Kidney (tissue), 22 donors: ENCODE measurements at places on chromosomes 2 and 18. TPM values are rescaled to one million over a fixed set of nuclear protein-coding genes. Genes with fewer than 3 reads are reported as not detected.

GRCh38 chr2:1793868-1794445, 49.6 kb upstream of the PXDN start:
- H3K4me3 ChIP-seq: no peak overlapping the region
- no peaks in the 10 kb centered on the region for H3K36me3 ChIP-seq
- no peaks in the 10 kb centered on the region for H3K4me1 ChIP-seq
- H3K27me3 ChIP-seq: no peaks in the 10 kb centered on the region

DNA sequence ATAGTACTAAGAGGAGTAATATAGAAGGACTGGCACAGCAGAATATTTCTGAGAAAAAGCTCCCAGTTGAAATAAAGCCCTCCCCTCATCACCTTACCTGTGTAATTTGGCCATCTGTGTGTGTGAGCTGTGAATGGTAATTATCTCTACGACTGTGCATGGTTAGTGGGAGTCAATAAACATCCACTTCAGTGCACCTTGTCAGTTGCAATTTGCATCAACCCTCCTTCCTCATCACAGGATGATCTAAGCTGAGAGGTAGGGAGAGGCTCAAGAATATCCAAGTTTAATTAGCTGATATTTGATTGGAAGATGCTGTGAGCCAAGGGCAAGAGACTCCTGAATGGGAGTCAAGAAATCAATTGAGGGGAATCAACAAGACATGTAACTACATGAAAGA, 694.9 kb upstream of the KLHL29 start:
- no peaks in the 10 kb centered on the region for H3K4me1 ChIP-seq
- no peaks in the 10 kb centered on the region for H3K27me3 ChIP-seq
- H3K27ac ChIP-seq: no peak overlapping the region
- no peak for DNase-seq

DNA sequence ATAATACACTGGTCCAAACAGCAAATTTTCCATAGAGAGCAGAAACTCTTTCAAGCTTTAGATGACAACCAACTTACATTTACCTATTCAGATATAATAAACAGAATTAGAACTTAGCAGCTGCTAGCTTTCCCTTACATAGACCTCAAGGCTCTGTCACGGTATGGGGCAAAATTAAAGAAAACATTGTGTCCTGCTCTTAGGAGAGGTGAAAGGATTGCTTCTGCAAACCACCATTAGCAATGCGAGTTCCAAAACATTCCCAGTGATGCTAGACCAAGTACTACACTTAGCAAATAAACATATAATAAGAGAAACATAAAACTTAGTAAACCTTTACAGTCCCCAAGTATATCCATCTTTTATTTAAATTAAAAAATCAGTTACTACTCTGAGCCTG, 183.3 kb downstream of the CAMKMT start:
- no peak overlapping the region for H3K27ac ChIP-seq
- H3K27me3 ChIP-seq: no peaks in the 10 kb centered on the region
- H3K4me3 ChIP-seq: no peak overlapping the region

DNA sequence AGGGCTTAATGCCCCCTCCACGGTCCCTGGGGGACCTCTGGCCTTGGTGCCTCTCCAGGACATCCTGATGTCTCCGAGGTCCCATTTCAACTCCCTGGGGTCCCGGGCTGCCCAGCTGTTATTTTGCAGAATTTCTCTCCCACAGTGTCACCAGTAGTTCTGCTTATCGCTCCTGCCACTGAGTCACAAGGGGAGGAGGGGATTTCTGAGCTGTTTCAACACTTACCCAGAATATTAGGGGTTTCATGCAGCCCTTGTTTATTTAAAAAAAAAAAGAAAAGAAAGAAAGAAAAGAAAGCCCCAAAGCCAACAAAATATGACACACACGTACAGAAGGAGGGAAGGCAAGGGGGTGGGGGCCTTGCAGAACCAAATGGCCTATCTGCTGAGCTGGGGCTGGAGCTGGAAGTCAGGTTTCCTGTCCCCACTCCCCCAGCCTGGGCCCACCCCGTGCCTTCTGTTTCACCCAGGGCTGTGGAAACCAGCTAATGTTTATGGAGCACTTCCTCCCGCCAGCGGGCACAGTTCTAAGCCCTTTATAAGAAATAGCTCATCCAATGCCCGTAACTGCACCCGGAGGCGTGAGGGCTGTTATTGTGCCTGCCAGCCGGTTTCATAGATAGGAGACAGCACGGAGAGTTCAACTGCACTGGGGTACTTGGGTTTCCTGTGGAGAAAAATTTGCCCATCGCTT, 8.4 kb upstream of the ARID5A start:
- peak; percentile 59 for DNase-seq
- no peaks in the 10 kb centered on the region for H3K27me3 ChIP-seq
- peak overlapping the region; percentile 47 for H3K4me3 ChIP-seq
- H3K27ac ChIP-seq: peak overlapping the region; percentile 75
- H3K36me3 ChIP-seq: no peaks in the 10 kb centered on the region
- peaks cover 15% of the 10 kb centered on the region for H3K4me1 ChIP-seq

GRCh38 chr2:239058766-239059165, 210.9 kb downstream of the TWIST2 start:
- H3K27ac ChIP-seq: no peak overlapping the region
- H3K4me1 ChIP-seq: no peaks in the 10 kb centered on the region
- H3K27me3 ChIP-seq: no peaks in the 10 kb centered on the region

GRCh38 chr2:20302019-20302418, 48.6 kb downstream of the PUM2 start:
- peaks cover 2% of the 10 kb centered on the region for H3K4me1 ChIP-seq
- no peaks in the 10 kb centered on the region for H3K27me3 ChIP-seq
- no peak overlapping the region for H3K27ac ChIP-seq
- no peak for DNase-seq
- no peak overlapping the region for H3K4me3 ChIP-seq
- H3K36me3 ChIP-seq: peaks cover 5% of the 10 kb centered on the region

DNA sequence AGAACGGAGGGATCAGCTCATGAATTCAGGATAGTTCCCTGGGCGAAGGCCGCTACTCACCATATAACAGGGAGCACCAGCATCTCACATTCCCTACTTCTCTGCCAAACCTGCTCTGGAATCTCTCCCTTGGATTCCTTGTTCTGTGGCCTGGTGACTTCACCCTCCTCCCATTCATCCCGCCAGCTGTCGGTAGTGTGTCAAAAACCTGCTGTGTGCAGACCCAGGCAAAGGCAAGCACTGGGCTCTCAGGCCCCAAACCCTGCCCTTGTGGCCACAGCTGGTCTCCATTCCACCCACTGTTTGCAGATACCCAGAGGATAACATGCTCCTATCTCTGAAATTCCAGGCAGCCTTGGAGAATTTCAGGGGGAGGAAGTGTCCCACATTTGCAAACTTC, 151.6 kb downstream of the CAPN13 start:
- H3K4me3 ChIP-seq: no peak overlapping the region
- H3K27me3 ChIP-seq: no peaks in the 10 kb centered on the region
- H3K4me1 ChIP-seq: no peaks in the 10 kb centered on the region

DNA sequence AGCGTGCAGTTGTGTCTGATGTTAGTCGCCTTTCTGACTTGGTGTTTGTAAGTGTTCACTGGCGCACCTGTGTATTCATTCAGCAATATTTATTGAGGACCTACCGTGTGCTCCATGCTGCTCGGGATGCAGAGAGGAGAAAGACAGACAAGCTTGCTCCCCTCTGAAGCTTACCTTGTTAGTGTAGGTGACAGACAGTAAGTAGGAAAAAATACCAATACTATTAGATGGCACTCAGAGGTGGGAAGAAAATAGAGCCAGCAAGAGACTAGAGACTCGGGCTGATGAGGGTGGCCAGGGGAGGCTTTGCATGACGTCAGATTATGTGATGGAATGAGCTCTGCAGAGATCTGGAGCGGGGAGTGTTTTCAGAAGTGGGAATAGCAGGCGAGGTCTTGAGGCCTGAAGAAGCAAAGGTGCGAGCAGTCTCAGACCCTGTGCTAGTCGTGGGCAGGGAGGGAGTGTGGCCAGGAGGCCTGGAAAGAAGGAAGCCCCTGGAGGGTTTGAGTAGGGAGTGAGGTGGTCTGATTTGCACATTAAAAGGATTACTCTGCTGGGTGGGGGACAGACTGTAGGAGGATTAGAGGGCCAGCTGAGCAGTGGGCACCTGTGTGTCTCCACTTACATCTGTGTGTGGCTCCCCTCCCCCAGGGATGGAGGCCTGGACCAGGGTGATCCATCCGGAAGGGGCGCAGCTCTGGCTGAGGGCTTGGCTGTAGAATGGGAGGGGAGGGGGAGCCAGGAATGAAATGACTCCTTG, 11.8 kb downstream of the MTCL1 start:
- no peaks in the 10 kb centered on the region for H3K27me3 ChIP-seq
- DNase-seq: no peak
- no peak overlapping the region for H3K27ac ChIP-seq

DNA sequence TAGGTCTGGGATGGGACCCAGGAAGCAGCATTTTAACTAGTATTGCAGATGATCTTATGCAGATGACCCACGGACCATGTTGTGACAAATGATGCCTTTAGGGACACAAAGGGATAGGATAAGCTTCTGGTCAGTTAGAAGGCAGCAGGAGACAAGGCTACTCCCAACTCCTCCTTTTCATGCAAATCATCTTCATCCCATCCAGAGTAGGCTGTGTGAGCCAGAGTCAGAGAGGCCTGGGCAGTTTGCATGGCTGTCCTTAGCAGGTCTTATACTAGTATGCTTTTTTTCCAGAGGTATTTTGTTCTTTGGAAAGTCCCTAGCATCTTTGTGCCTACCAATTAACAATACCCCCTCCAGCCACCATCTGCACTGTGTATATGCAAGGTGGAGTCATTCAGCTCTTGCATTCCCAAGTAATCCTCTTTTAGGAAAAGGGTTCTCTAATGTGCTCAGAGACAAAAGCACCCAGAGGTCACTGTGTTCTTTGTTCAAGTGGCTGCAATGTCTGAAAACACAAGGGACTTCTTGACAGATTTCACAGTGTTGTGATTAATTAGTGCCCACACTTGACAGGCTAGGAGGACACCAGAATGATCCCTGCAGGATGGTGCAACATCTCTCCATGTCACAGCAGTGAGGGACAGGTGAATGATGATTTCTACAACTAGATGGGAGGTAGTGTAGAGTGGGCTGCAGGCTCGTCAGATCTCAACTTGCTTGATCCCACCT, 225.8 kb downstream of the NCKAP5 start:
- no peak overlapping the region for H3K4me3 ChIP-seq
- H3K27ac ChIP-seq: no peak overlapping the region
- DNase-seq: no peak
- H3K27me3 ChIP-seq: no peaks in the 10 kb centered on the region

GRCh38 chr2:215614296-215614695, 178.4 kb upstream of the FN1 start:
- H3K4me3 ChIP-seq: no peak overlapping the region
- no peak overlapping the region for H3K27ac ChIP-seq
- no peak for DNase-seq
- H3K27me3 ChIP-seq: no peaks in the 10 kb centered on the region
- no peaks in the 10 kb centered on the region for H3K4me1 ChIP-seq

GRCh38 chr2:43005975-43006833, 213.8 kb upstream of the HAAO start:
- H3K4me3 ChIP-seq: no peak overlapping the region
- H3K36me3 ChIP-seq: no peaks in the 10 kb centered on the region
- peak; percentile 64 for DNase-seq
- H3K27ac ChIP-seq: no peak overlapping the region

- H3K27ac ChIP-seq: peak within 1 kb of the TSS; percentile 58
- H3K4me3 ChIP-seq: peak within 1 kb of the TSS; percentile 63
- peak; percentile 94 for DNase-seq
- no peaks in the 10 kb centered on the region for H3K36me3 ChIP-seq
- H3K4me1 ChIP-seq: no peaks in the 10 kb centered on the region
Observed at GRCh38 chr2:175004980-175005732, at the start of gene CHN1. CHN1 (minus strand) TSS chr2:175005381; CDS start chr2:175004912, 469 bp downstream.

DNA sequence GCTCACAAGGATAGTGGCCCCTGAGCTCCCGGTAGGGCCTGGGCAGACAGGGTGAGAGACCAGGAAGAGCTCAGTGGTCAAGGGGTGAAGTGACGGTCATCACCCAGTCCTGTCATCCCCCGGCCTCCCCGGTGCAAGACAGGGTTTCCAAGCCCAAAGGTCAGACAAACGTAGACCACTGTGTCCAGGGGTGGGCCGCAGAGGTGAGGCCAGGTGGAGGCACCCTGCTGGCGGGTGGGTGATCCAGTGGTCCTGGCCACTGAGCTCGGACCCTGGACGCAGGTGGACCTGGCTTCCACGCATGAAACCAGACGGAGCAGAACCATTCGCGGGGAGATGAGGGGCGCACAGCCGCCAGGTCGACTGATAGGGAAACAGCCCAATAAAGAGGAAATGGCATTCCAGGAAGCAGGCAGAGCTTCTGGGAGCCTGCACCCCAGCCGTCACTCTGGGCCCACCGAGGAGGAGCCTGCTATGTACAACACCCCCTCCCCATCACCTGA, 14.4 kb upstream of the SNED1 start:
- H3K4me3 ChIP-seq: no peak overlapping the region
- H3K4me1 ChIP-seq: no peaks in the 10 kb centered on the region
- H3K36me3 ChIP-seq: no peaks in the 10 kb centered on the region
- no peaks in the 10 kb centered on the region for H3K27me3 ChIP-seq
- no peak for DNase-seq

GRCh38 chr18:41461114-41461513, 493.9 kb upstream of the PIK3C3 start:
- no peaks in the 10 kb centered on the region for H3K4me1 ChIP-seq
- H3K27me3 ChIP-seq: no peaks in the 10 kb centered on the region
- no peak overlapping the region for H3K4me3 ChIP-seq

DNA sequence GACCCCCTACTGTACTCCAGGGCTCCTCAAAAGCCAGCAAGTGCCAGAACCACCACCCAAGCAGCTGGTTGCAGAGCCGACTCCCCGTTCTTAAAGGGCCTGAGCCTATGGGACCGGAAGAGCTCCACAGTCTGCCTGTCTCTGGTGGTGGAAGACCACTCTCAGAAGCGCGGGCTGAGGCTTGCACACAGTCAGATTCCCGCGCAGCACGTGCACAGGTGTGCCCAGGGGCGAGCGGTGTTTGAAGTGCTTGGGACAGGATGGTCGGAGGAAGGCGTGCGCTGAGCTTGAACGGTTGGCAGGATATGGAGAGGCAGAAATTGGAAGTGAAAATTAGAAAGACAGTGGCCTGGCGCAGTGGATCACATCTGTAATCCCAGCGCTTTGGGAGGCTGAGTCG, 64.8 kb downstream of the CYP26B1 start:
- no peaks in the 10 kb centered on the region for H3K27me3 ChIP-seq
- no peak for DNase-seq
- no peaks in the 10 kb centered on the region for H3K36me3 ChIP-seq

The EMILIN2 gene
- 24.0 TPM for total RNA-seq

The NEUROD1 gene
- total RNA-seq: not detected

The CYP26B1 gene
- 2.5 TPM for total RNA-seq

The RAB17 gene
- 59.1 TPM for total RNA-seq

The PLCD4 gene
- 11.0 TPM for total RNA-seq

The CNRIP1 gene
- total RNA-seq: 14.1 TPM

The GREB1 gene
- 0.98 TPM for total RNA-seq

The IL36A gene
- not detected for total RNA-seq

The PLGLB1 gene
- total RNA-seq: 4.1 TPM

The SLC38A11 gene
- 20.0 TPM for total RNA-seq

The ZNF804A gene
- 0.19 TPM for total RNA-seq

The EFR3B gene
- total RNA-seq: 1.1 TPM
